Fibroblast of villous mesenchyme (primary cell): ENCODE measurements at places on chromosomes 3 and 15. TPM values are rescaled to one million over a fixed set of nuclear protein-coding genes. Genes with fewer than 3 reads are reported as not detected.

- peak; percentile 77 for DNase-seq
Observed at GRCh38 chr15:85615930-85616329, 178.8 kb downstream of the KLHL25 start.

Gene NEK10
- total RNA-seq = 1.9 and 6.9 TPM in 2 replicates

DNA sequence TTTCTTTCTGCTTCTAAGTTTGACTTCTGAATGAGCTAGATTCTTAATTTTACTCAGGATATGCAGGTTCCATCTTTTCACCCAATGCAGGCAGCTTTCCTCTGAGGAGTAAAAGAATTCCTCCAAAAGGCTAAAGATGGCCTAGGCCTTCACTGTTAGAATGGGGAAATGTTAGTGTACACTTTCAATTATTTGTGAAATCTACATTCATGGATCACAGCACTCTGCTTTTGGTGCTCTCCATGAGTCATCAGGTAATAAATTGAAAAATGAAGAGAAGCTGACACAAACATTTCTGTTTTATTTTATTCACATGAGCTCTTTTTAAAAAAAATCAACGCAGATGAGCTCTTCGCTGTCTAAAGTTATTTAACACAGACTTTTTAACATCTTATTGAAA, 502.5 kb upstream of the GOLIM4 start:
- no peak for DNase-seq

GRCh38 chr15:31214864-31215489, 111.7 kb upstream of the KLF13 start:
- DNase-seq = peak; percentile 85

- no peak for DNase-seq
Observed at GRCh38 chr15:74821091-74821789, 5.2 kb upstream of the CPLX3 start.

DNA sequence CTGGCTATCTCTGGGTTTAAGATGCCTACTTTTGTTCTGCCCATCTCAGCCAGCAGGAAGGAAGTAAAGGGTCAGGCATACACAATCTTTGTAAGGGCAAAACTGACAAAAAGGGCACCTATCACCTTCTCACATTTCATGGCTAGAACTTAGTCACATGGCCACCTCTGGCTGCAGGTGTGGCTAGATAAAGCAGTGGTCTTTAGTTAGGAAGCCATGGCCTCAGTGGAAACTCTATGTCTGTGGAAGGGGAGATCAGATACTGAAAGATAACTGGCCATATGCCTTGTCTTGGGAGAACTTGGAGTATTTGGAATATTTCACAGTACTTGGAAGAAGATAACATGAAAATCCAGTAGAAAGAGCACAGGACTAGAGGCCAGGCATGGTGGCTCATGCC, 80.7 kb upstream of the TBL1XR1 start:
- no peak for DNase-seq

Gene CPA3
- under 0.01 TPM in 1 of 2 replicates, not detected in the other for total RNA-seq

DNA sequence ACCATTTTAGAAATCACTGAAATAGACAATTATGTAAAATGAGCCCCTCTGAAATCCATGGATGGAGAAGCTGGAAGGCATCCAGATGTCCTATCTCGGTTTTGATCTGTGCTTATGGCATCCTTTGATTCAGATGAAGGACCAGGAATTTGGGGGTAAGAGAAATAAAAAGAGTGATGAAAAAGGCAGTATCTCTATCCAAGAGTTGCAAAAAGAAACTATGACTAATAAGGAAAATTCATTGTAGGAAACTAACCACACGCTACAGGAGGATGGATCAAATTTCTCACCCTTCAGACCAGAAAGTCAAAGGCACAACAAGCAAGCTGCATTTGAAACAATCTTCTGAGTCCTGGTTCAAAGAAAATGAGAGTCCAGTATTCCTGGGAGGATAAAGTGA, 34.8 kb downstream of the SRGAP3 start:
- peak; percentile 29 for DNase-seq

DNA sequence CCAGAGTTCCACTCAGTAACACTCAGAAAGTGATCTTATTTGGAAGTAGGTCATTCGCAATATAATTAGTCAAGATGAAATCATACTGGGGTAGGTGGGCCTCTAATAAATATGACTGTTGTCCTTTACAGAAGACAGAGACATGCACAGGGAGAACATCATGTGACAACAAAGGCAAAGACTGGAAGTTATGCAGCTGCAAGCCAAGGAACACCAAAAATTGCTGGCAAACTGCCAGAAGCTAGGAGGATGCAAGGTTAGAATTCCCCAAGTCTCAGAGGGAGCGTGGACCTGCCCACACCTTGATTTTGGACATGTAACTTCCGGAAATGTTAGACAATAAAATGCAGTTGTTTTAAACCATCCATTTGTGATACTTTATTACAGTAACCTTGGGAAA, 471.5 kb upstream of the AGTR1 start:
- DNase-seq = no peak

DNA sequence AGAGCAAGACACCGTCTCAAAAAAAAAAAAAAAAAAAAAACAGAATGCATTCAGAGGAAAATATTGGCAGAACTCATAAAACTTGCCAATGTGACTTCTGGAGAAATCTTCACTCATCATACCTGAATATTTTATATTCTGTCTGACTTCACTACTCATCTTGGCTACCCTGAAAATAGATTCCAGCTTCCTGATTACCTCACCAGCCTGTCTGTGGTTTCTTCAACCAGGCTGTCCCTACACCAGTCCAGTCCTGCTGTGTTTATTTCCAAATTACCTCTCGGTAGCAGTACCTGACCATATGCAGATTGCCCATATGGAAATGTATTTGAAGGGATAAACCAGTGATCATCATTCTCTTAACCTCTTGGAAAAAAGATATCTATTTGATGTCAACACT, 9.3 kb upstream of the P3H2 start:
- no peak for DNase-seq
